ENCODE measurements at places on chromosomes 6 and 20.

- DNase-seq: no peak
- H3K27me3 ChIP-seq: no peaks in the 10 kb centered on the region
- no peak overlapping the region for H3K4me3 ChIP-seq
- no peak overlapping the region for H3K27ac ChIP-seq
Observed at GRCh38 chr20:54429364-54429763, 46.0 kb upstream of the DOK5 start.

DNA sequence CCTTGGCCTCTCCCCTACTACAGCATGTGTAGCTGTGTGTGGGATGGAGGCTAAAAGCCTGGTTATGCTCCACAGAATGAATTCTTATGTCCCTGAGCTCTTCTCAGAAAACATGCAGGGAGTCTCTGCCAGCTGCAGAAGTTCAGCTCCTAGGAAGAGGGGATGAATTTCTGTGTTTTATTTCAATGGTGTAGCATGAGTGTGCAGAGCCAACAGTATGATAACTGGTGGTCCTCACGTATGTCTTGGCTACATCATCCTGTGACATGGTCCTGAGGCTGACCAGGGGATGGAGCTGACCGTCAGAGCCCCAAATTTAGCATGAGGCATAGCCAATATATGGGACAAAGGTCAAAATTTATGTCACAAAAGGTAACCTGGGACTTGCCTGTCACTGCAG, 266.1 kb downstream of the ADGB start:
- H3K27me3 ChIP-seq: no peaks in the 10 kb centered on the region
- no peak for DNase-seq
- H3K27ac ChIP-seq: no peak overlapping the region
- peaks cover 11% of the 10 kb centered on the region for H3K4me1 ChIP-seq
- H3K36me3 ChIP-seq: no peaks in the 10 kb centered on the region
- H3K4me3 ChIP-seq: no peak overlapping the region

DNA sequence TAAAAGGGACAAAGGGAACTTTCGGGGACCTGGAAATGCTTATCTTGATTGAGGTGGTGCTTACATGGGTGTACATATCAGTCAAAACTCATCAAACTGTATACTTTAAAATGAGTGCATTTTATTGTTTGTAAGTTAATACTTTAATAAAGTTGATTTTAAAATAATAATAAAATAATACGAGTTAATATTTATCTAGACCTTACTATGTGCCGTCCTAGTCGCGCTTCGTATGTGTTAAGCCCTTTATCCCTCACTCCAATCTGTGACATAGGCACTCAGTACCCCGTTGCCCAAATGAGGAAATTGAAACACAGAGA, 47.5 kb downstream of the PDYN start:
- H3K4me3 ChIP-seq: peak overlapping the region; percentile 37
- H3K27me3 ChIP-seq: no peaks in the 10 kb centered on the region
- peaks cover 10% of the 10 kb centered on the region for H3K4me1 ChIP-seq
- no peak for DNase-seq

- H3K4me1 ChIP-seq: no peaks in the 10 kb centered on the region
- no peak within 1 kb of the TSS for H3K27ac ChIP-seq
- H3K27me3 ChIP-seq: no peaks in the 10 kb centered on the region
- peak; percentile 45 for DNase-seq
Observed at GRCh38 chr6:28525496-28526039, at the start of gene GPX5. Gene GPX5, plus strand, starts transcription at chr6:28525881. Its CDS starts 133 bp downstream, at chr6:28526014.

DNA sequence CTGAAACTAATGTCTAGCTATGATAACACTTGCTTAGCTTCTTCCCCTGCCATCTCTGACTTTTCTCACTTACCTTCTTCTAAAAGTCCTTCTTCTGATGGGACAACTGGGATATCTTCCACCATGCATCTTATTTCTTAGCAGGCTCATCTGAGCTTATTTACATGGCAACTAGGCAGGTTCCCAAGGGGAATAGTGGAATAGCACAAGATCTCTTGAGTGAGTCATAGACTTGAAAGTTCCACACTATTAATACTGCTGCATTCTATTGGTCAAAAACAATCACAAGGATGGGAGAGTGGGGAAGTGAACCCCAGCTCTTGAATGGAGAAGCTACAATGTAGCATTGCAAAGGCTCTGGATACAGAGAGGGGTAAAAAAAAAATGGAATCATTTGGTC, 142.1 kb downstream of the HAO1 start:
- H3K4me1 ChIP-seq: peaks cover 2% of the 10 kb centered on the region
- no peaks in the 10 kb centered on the region for H3K36me3 ChIP-seq
- H3K27ac ChIP-seq: no peak overlapping the region
- no peak for DNase-seq
- H3K4me3 ChIP-seq: no peak overlapping the region

GRCh38 chr20:13800728-13801134, 15.9 kb downstream of the NDUFAF5 start:
- DNase-seq: peak; percentile 97
- peaks cover 85% of the 10 kb centered on the region for H3K36me3 ChIP-seq
- H3K4me1 ChIP-seq: peaks cover 21% of the 10 kb centered on the region
- no peaks in the 10 kb centered on the region for H3K27me3 ChIP-seq
- no peak overlapping the region for H3K4me3 ChIP-seq

GRCh38 chr6:3414327-3415081, 42.3 kb downstream of the SLC22A23 start:
- H3K4me3 ChIP-seq: no peak overlapping the region
- no peak for DNase-seq
- H3K27me3 ChIP-seq: no peaks in the 10 kb centered on the region
- peaks cover 15% of the 10 kb centered on the region for H3K36me3 ChIP-seq
- H3K27ac ChIP-seq: no peak overlapping the region

DNA sequence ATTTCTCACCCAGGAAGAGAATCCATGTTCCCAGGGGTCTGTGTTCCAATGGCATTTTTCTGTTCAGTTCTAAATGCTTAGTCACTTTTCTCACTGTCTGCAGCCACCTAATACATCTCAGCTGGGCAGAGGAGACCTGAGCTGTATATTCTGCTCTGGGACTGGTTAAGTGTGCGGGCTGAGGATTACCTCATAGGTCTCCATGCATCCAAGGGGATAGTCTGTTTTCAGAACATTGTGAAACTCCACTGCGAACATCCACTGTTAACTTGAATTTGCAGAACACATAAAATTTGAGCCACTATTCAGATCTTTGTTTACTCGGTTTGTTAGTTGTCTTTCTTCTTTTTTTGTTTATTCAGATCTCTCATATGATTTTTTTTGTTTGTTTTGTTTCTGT, 947.1 kb downstream of the TFAP2A start:
- DNase-seq: no peak
- H3K27me3 ChIP-seq: no peaks in the 10 kb centered on the region
- H3K4me3 ChIP-seq: no peak overlapping the region
- H3K27ac ChIP-seq: no peak overlapping the region

DNA sequence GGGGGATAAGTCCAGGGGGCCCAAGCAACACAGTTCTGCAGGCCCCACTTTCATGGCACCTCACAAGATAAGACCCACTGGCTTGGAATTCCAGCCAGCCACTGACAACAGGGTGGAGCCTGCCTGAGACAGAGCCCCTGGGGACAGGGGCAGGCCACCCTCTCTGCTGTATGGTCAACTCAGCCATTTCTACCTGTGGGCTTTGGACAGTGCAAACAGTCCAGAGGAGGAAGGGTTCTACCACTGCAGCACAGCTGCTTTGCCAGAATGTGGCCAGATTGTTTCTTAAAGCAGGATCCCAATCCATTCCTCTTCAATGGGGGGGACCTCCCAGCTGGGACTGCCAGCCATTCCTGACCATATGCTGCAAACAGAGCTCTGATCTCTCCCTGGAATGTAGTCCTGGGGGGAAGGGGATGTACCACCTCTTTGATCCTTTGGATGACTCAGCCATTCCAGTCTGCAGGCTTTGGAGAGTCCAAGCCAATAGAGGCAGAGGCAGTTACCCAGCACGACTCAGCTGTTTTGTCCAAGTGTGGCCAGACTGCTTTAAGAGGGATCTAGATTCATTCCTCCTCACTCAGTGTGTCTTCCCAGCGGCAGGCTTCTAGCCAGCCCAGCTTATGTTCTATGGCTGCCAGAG, 842.2 kb downstream of the EPHA7 start:
- H3K4me3 ChIP-seq: no peak overlapping the region
- no peak overlapping the region for H3K27ac ChIP-seq
- no peaks in the 10 kb centered on the region for H3K27me3 ChIP-seq
- H3K36me3 ChIP-seq: no peaks in the 10 kb centered on the region
- no peak for DNase-seq

DNA sequence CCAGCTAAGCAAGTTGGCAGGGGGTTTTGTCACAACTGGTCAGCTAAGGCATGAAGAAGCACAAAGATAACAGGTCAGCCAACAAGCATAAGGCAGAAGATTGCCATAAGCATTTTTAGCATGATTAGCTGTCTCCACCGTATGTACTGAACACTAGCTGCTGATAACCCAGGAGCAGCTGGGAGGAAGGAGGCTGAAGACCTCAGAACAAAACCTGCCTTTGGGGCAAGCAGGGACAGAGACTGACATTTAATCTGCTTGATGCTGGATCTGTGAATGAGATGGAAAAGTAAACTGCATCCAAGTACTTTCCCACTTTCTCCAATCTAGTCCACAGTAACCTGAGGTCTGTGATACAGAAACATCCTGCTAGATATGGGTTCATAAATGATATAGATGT, 353.0 kb upstream of the MAP3K7 start:
- no peak overlapping the region for H3K4me3 ChIP-seq
- H3K4me1 ChIP-seq: no peaks in the 10 kb centered on the region
- no peaks in the 10 kb centered on the region for H3K27me3 ChIP-seq
- H3K36me3 ChIP-seq: no peaks in the 10 kb centered on the region
- H3K27ac ChIP-seq: no peak overlapping the region
- no peak for DNase-seq

DNA sequence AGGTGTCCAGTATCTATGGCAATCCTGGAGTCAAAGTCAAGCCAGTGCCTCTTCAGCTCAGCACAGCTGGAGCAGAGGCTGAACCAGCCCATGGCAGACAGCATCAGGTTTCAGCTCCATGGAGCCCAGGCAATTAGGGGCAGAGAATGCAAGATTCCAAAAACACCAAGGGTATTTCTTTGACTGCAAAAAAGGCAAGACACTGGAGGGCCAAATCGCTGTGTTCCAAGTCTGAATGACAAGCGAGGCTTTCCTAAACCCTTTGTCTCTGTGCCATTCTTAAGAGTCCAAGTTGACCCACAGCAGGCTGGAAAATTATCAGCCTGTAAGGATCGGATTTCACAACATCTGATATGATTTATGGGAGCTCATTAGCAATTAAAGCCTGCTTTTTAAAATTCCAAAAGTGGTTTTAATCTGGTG, 49.7 kb upstream of the TGM3 start:
- H3K27me3 ChIP-seq: no peaks in the 10 kb centered on the region
- no peak overlapping the region for H3K4me3 ChIP-seq
- no peaks in the 10 kb centered on the region for H3K4me1 ChIP-seq
- no peak overlapping the region for H3K27ac ChIP-seq
